Activated naive CD4-positive, alpha-beta T cell treated with anti-CD3 and anti-CD28 coated beads, Interleukin-2, amount 50 U/mL, for 72 hours (primary cell): ENCODE measurements at places on chromosomes 3 and 15.
A peak's percentile ranks its signal among the peaks of the same experiment; 100 is the strongest.

GRCh38 chr15:78365917-78366316 is 25.8 kb downstream of the CRABP1 start:
- DNase-seq: no peak

- no peak for DNase-seq
These were observed 198.3 kb downstream of the NAALADL2 start for GRCh38 chr3:175057401-175057800.

- DNase-seq: no peak
These were observed 67.0 kb upstream of the TPM1 start for GRCh38 chr15:62975515-62975914.

GRCh38 chr3:42367903-42368302 is 42.5 kb downstream of the LYZL4 start:
- DNase-seq: no peak

- DNase-seq: no peak
These were observed 55.0 kb downstream of the PLAAT1 start for GRCh38 chr3:193295985-193296384.

DNA sequence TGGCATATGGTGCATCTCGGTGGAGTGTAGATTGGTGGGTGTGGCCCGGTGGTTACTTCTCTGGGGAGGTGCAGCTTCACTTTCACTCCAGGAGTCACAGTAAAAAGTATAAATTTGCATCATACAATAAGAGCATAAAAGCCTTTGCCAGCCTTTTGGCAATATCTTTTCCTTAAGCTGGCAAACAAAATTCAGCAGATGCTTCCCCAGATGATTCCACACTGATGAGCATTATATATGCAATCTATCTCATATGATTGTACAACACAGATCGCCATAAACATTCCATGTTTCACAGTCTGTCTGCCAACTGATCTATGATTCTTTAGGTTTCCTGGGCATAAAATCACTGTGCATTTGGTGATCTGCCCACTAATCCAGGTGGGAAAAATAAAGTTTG is 120.2 kb upstream of the ALCAM start:
- no peak for DNase-seq

DNA sequence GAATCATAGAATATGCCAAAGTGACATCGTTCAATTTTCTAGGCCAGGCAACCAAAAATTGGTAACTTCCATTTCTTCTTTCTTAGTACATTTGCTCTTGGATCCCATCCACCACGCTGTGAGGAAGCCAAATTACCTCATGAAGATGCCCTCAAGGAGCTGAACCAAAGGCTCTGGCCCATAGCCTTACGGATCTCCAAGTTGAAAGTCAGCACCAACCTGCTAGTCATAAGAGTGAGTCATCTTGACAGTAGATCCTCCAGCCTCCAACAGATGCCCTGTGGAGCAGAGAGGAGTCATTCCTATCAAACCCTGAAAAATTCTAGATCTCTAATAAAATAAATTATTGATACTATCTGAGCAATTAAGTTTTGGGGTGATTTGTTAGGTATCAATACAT is 322.5 kb upstream of the COL8A1 start:
- no peak for DNase-seq

- DNase-seq: no peak
These were observed 168.2 kb downstream of the ECT2 start for GRCh38 chr3:172918568-172919296.

GRCh38 chr15:48336940-48337339 is 5.7 kb downstream of the DUT start:
- no peak for DNase-seq

GRCh38 chr3:16849795-16850194 is 35.0 kb upstream of the PLCL2 start:
- DNase-seq: no peak

- DNase-seq: no peak
These were observed 27.5 kb upstream of the FHIT start for GRCh38 chr3:61278713-61279112.

DNA sequence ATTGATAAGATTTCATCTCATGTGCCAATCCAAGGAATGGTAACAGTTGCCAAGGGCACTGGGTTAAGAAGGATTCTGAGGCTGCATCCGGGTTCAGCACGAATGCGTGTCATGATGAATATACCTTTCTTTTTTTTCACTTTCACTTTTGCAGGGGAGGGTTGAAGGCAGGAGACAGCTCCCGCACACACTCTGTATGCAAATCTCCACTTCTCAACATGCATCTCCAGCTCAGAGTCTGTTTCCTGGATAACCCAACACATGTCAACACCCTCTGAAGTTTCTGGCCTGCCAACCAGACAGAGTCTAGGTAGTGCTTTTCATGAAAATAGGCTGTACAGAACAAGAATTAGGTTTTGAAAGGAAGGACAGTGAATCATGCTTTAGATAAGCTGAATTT is 21.6 kb downstream of the B4GALT4 start:
- peak; percentile 60 for DNase-seq

DNA sequence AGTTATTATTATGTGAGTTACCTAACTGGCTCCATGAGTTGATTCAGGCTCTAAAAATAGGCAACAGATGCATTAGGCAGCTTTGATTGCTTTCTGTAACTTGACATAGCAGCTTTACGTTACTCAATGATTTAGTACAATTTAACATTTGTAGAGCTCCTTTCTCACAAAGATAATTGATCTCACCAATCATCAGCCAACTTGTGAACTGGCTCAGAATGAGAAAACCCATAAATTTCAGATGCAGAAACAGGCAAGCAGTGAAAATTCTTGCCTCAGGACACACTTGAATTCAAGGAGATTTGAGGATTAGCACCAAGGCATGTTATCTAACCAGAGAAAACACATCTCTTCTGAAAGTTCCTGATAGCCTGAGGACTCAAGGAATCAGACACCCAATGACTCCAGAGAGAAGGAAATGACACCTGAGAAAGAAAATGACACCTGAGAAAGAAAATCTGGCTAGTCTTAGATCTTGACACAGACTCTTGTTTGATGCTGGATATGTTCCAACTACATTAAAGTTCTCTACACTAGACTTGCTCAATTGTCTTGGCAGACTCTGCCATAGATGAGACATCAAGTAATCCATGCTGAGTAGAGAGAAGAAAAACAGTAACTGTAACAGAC is 315.1 kb upstream of the CBLB start:
- DNase-seq: no peak

DNA sequence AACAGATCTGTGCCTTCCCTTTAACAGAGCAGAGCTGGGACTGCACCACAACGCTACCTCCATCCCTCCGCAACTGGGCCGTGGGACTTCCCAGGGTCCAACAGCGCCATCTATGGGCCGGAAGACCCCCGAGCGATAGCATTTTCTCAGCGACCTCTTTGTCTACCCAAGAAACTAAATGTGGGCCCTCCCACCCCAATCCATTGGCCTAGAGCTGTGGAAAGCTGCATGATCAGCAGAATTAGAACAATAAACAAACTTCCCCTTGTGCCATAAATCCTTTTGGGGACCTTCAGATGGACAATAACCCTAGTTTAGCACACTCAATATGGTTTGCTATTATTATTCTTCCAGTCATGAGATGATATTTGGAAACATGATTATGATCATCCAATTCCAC is 74.8 kb upstream of the NTRK3 start:
- DNase-seq: no peak

- no peak for DNase-seq
These were observed 558.0 kb upstream of the TGFBR2 start for GRCh38 chr3:30048431-30048830.

- DNase-seq: peak; percentile 30
These were observed at the start of gene PCOLCE2 for GRCh38 chr3:142888481-142889211. Gene PCOLCE2, minus strand, starts transcription at chr3:142889083. Its CDS starts 187 bp downstream, at chr3:142888896.

DNA sequence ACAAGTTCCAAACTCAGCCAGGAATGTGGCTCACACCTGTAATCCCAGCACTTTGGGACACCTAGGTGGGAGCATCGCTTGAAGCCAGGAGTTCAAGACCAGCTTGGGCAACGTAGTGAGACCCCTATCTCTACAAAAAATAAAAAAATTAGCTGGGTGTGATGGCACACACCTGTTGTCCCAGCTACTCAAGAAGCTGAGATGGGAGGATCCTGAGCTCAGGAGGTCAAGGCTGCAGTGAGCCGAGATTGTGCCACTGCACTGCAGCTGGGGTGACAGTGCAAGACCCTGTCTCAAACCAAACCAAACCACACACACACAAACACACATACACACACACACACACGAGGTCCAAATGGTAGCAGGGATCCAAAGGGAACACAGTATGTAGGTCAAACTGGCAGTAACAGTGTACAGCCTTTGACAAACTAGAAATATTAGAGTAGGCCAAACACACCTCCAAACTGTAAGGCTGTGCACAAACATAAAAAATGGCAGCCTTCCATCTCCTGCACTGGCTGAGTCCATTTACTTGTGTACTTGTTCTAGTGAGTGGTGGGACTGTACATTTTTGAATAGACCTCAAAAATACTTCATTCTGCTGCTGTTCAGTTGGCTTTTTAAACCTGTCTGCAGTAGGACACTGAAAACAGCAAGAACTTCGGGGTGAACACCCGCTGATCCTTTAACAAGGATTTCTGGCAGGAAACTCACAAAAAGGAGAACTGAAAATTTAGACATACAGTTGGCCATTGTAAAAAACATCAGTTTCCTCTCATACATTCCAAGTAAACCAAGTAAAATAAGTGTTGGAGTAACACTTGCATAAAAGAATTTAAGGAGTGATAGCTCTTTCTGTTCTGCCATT is 33.6 kb downstream of the INTS14 start:
- DNase-seq: no peak

- DNase-seq: no peak
These were observed 211.4 kb upstream of the ZNF385D start for GRCh38 chr3:21962456-21962855.

- DNase-seq: no peak
These were observed 107.5 kb downstream of the CHCHD6 start for GRCh38 chr3:126811530-126811929.

DNA sequence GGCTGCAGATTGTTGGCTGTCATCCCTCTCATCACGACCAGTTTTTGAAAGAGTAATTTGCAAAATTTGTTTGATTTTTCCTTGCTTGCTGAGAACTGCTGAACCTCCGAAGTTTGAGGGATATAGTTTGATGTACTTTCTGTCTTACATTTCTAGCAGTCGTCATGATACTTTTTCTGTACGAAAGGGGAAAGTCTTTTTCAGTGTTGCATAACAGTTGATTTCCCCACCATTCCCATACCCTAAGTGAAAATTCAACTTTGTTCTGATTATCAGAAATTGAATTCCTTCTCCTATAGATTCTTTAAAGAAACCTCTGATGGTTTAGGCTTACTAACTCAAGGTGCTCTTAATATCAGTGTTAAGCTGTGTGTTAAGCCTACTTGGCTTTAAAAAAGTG is 1.6 kb downstream of the PDE8A start:
- DNase-seq: no peak

- peak; percentile 40 for DNase-seq
These were observed 210.5 kb upstream of the TLE3 start for GRCh38 chr15:70308011-70308734.

- DNase-seq: no peak
These were observed 75.0 kb downstream of the STARD9 start for GRCh38 chr15:42650208-42651066.

GRCh38 chr3:100811779-100812507 is 102.6 kb downstream of the TFG start:
- DNase-seq: no peak

GRCh38 chr3:185878920-185879319 is 54.1 kb upstream of the IGF2BP2 start:
- DNase-seq: no peak

GRCh38 chr3:140870351-140870750 is 71.3 kb upstream of the SLC25A36 start:
- DNase-seq: no peak

DNA sequence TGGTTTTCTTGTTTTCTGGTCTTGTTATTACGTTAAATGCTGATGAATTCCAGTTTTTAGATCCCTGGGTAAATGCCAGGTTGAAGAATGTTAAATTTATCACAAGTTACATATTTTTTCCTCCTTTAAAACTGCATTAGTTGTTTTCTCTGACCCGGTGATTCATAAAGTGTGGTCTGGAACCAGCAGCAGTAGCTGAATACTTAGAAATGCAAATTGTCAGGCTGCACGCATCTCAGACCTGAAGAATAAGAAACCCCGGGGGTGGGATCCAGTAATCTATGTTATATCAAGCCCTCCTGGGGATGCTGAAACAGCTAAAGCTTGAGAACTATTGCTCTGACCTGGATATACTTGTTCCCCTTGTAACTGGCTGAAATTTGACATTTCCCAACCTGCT is 69.1 kb downstream of the PEX5L start:
- no peak for DNase-seq

GRCh38 chr3:125125821-125126245 is 70.0 kb upstream of the HEG1 start:
- no peak for DNase-seq

DNA sequence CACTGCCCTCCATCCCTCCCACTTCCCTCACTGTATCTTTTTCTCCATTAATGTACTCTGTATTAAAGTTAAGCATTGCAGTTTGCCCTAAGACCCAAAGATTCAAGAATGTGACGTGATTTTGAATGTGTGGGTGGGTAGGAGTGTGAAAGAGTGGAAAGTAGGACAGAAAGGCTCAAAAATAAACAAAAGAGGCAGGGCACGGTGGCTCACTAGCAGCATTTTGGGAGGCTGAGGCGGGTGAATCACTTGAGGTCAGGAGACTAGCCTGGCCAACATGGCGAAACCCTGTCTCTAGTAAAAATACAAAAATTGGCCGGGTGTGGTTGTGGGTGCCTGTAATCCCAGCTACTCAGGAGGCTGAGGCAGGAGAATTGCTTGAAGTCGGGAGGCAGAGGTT is 18.4 kb downstream of the TFRC start:
- no peak for DNase-seq

DNA sequence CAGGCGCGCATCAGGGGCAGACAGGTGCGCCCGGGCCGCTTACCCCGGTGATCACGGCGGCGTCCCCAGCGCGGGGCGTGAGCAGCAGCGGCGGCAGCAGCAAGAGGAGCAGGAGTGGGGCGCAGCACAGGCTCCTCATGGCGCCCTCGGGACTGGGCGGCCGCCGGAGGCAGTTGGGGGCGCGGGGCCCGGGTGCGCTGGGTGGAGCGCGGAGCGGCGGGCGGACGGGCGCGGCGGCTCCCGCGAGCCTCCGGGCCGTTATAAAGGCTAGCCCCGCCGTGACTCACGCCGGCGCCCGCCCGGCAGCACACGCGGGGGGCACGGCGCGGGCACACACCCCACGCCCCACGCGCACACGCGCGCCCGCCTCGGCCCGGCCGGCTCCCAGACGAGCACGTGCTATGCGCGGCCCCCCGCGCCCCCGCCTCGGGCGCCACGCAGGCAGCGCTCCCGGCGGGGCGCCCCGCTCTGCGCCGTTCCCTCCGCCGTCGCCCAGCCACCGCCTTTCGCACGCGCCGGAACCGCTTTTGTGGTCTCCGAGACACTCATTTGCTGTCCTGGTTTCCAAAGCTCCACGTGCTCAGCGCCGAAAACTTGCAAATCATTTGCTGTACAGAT is at the start of gene PROK2:
PROK2 (minus strand) TSS at position 235 of the 618 bp plus-strand sequence; CDS start at position 139, 96 bp downstream.
- peak; percentile 33 for DNase-seq
